Ovary (tissue), 10 donors: ENCODE measurements at places on chromosomes 6 and 20.

DNA sequence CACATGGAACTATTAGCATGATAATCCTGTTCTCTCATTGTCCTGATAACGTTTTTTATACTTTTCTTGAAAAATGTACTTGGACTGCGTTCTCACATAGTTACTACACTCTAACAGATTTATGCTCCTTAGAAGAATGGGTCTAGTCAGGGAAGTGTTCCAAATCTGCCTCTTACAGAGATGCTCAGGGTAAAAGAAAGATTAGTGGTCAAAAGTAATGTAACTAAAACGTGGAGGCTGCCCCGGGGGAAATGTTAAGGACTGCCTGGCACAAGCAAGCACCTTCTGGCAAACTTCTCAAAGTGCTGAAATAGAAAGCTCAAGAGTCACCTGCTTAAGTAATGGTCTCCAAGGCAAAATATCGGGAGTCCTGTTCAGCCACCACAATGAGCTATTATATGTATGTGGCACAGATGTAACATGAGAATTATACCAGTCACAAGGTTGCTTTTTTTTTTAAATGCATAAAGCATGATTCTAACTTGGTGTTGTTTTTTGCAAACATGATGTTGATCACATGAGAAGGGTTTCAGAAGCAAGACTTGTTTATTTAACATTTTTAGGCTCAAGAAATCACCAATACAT is 244.5 kb upstream of the JARID2 start:
- DNase-seq = no peak

- no peak for DNase-seq
Measured at GRCh38 chr6:136607204-136607931, 57.1 kb upstream of the MAP7 start.

- DNase-seq = no peak
Measured at GRCh38 chr6:99801805-99802204, 192.2 kb downstream of the MCHR2 start.

DNA sequence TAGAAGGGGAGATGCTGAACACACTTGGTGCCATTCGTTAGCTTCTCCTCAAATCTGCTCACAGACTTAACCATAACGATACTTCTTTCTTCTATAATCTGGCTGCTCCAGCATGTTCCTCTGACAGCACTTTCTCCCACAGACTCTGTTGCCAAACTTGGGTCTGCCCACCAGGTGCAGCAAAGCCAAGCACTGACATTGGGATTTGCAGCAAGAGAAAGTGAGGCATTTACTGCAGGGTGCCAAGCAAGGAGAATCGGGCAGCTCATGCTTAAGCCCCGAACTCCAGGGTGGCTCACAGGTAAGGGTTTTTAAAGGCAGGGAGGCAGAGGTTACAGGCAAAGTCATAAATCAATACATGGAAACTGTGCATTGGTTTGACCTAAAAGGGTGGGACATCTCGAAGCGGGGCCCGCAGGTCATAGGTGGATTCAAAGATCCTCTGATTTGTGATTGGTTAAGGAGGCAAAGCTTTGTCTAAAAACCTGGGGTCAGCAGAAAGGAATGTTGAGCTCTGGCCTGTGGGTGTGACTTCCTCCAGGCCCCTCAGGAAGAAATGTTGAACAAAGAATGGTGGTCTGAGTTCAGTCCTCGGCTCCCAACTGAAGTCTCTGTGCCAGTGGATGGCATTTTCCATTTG is 25.1 kb upstream of the PNPLA1 start:
- DNase-seq = no peak

- no peak for DNase-seq
Measured at GRCh38 chr6:87045521-87046075, 49.3 kb downstream of the CGA start.

- no peak for DNase-seq
Measured at GRCh38 chr6:77548190-77548589, 84.9 kb upstream of the HTR1B start.

GRCh38 chr20:42063141-42063540 is 445.0 kb upstream of the CHD6 start:
- DNase-seq = no peak

- DNase-seq = no peak
Measured at GRCh38 chr6:125807293-125807692, 16.5 kb downstream of the NCOA7 start.
